Suppressor macrophage treated with lipopolysaccharide for 4 hours (primary cell): ENCODE measurements at places on chromosomes 2 and 18.

DNA sequence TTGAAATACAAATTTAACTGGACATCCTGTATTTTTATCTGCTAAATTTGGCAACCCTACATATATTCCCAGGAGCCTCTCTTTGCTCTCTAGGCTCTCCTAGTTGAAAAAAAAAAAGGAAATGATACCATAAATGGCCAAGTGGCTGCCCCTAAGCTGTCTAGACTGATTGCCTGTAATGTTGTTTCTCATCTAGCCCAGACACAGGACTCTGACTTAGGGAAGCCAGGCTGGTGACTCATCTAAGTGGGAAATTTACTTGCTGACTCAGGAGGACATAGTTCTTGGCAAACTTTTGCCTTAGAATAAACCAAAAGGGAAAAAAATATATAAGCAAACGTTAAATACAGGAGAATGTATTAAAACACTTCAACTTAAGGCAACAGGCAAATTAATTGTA, 14.6 kb upstream of the ITGAV start:
- peak; percentile 96 for DNase-seq

- no peak for DNase-seq
These were observed 94.5 kb upstream of the CHRNA1 start for GRCh38 chr2:174858745-174859144.

- no peak for DNase-seq
These were observed 39.0 kb downstream of the TPRKB start for GRCh38 chr2:73698101-73698500.

DNA sequence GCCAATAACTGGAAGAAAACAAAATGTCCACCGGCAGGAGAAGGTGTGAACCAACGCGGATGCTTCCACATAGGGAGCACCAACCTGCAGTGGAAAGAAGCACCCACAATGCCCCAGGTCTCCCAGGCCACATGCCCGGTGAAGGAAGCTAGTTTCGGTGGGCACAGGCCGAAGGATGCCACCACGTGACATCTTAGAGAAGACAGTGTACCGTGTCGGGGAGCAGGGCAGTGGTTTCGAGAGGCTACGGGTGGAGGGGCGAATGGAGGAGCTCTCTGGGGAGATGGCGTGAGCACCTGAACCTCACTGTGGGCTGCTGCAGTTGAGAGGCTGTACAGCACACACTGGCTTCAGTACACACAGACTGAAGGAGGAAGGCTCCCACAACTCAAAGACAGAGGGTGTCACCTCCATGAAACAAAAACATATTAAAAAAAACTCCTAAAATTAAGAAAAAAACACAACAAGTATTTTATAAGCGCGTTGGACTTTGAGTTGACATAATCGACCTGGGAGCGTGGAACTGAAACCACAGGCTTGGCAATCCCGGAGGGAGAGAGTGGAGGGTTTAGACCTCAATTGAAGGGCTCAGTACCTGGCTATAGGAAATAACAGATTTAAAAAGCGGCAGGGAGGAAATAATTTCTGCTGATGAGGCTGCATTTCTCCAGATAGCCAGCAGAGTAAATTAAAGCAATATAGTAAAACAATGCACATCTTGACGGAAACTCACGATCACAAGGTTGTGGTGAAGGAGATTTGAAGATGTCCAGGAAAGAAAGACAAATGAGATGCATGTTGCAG, 160.1 kb downstream of the RTP5 start:
- no peak for DNase-seq

DNA sequence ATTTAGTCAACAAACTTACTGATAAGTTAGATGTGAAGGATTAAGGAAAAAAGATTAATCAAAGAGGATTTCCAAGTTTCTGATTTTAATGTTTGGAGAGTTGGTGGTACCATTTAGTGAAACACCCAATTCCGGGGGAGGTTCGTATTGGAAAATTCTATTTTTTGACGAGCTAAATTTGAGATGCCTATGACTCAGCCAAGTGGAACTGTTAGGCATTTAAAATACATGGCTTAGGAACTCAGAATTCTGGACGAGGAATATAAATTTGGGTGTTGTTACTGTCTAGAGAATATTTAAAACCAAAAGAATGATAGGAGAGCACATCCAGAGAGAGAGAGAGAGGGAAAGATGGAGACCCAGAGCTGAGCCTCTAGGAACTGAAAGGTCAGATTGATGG, 103.6 kb downstream of the TMX3 start:
- DNase-seq = no peak

GRCh38 chr2:20562540-20563225, 88.2 kb downstream of the HS1BP3 start:
- no peak for DNase-seq

GRCh38 chr2:177900082-177900481, 172.5 kb downstream of the PDE11A start:
- no peak for DNase-seq
